Posterior vena cava (tissue), 2 donors: ENCODE measurements at places on chromosomes 11 and 22.
A peak's percentile ranks its signal among the peaks of the same experiment; 100 is the strongest.

DNA sequence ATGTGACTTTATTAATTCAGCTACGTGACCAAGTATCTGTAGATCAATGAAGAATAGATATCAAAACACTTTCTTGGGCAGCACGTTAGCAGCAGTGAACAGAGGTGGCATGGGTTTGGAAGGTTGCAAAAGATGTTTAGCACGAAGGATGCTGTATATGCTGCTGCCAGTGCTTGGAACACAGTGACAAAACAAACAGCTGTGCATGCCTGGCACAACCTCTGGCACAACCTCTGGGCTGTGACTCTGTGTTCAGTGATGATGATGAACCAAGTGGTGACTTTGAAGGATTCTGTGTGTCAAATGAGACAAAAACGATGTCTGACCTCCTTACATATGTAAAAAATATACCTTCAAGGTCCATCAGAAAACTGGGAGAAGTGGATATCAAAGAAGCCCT is 104.7 kb downstream of the TBC1D22A start:
- no peak for DNase-seq

- DNase-seq, result peak; percentile 87
Measured at GRCh38 chr11:117819096-117820040, 5.2 kb downstream of the FXYD2 start.

DNA sequence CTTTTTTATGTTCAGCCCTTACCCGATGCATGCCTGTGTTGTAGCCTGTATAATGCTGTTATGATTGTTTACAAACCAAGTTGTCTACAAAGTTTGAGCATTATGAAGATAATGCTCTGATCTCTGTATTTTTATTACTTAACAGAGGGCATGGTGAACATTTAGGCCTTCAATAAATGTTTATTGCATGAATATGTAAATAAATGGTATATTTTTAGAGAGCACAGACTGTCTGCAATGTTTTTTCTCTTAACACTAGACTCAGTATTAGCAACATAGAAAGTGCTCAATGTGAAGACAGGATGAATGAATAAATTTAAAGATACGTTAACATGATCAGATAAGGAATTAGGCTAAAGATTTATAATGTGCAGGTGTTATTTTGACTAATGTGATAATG is 130.9 kb downstream of the UVRAG start:
- DNase-seq, result no peak

GRCh38 chr22:40123387-40123786 is 54.3 kb upstream of the TNRC6B start:
- peak; percentile 84 for DNase-seq
